ENCODE measurements at places on chromosomes 2 and 18.

DNA sequence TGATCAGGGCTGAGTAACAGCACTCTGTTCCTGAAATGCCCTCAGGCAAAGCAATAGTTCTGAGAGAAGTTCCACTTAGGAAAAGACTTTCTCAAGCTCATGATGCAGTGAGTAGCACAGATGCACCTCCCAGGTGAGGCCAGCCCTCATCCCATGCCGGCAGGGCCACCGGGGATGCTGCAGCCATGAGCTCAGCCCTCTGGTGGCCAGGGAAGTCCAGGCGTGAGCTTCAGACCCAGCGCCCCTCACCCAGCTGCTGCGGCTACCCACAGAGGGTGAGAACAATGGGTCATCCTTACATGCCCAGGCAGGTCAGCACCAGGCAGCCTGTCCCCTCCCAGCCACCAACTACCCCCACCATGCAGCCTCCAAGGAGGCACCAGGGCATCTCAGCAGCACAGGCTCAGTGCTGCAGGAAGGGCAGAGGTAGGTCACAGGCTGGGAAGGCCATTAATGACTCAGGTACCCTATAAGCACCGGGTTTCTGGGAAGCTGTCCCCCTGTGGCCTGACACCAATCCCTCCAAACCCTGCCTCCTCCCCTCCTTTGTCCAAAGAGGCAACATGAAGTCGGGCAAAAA, 50.6 kb downstream of the TTC32 start:
- no peak for DNase-seq

- DNase-seq: no peak
Observed at GRCh38 chr2:12688091-12688490, 28.6 kb upstream of the TRIB2 start.

DNA sequence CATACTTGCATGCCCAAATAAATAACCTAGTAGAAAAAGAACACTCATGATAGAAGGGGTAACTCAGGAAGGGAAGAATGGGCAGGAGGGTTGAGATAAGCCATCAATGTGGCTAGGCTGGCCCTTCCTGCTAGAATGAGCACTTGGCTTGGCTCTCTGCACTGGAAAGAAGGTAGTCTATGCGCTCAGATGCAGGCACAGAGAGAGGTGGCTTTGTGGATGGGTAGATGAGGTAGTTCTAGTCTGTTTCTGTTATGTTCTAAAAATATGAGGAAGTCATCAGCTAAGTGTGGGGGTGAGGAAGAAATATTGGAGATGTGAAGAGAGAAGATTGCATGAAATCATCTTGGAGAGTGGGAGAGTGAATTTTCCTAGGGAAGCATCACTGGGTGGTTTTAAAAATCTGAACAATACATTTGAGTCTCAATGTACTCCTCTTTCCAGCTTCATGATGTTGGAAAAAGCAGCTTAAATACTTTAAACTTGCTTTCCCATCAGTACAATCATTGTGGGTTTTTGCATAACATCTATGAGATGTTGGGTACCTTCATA, 357.1 kb downstream of the CNTNAP5 start:
- DNase-seq: no peak

DNA sequence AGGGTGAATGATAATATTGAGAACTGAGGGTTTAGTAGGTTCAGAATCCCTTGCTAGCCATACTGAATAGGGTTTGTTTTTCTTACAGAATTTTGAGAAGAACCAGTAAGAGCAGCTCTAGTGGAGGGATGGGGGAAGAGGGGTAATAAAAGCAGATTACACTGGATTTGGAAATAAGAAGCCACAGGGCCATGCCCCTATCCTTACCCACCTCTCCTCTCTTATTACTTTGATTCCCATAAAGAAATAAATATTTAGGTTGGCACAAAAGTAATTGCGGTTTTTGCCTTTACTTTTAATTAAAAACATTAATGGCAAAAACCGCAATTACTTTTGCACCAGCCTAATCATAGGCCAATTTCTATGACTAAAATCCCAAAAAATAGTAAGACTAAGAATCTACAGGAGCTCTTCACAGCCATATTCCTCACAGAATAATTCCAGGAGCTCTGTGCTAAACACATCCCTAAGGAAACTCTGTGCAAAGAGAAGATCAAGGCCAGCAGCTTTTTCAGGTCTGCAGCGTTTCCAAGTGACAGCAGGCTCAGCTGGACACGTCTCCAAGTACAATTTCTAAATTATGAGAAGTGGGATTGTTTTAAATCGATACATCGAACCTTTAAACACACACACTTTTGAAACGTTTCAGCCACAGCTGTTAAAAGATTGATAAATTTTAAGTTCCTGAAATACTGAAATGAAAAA, 58.4 kb upstream of the RTN4 start:
- DNase-seq: no peak

DNA sequence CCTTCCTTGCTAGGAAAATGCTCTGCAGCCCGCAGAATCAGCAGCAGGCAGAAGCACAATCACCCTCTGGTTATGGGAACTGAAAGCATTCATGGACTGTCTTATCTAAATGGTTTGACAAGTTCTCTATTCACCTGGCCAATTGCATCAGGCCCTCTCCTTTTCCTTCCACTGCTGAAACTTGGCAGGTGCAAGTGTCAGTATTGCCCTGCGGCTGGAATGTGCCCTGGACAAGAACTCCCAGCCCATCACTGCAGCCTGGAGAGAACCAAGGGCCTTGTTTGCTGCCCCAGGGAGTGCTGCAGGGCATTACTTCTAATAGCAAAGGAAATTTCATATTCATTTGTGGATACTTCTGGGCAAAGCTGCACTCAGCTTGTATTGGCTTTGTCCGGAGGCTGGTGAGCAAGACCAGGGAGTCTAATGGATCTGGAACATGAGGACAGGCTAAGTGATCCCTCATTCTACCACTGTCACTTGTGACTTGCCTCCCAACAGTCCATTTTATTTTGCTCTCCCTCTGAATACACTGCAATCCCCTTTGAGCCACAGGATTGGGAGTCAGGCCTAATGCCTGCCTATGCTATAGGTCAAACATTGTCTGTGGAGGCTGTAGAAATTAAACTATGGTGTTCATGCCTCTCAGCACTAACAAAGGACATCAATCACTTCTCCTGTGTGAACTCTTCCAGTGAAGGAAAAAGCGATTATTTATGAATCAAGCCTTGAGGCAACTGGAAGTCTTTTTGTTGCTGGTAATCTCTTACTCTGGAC, 116.9 kb downstream of the LYPD6B start:
- no peak for DNase-seq

DNA sequence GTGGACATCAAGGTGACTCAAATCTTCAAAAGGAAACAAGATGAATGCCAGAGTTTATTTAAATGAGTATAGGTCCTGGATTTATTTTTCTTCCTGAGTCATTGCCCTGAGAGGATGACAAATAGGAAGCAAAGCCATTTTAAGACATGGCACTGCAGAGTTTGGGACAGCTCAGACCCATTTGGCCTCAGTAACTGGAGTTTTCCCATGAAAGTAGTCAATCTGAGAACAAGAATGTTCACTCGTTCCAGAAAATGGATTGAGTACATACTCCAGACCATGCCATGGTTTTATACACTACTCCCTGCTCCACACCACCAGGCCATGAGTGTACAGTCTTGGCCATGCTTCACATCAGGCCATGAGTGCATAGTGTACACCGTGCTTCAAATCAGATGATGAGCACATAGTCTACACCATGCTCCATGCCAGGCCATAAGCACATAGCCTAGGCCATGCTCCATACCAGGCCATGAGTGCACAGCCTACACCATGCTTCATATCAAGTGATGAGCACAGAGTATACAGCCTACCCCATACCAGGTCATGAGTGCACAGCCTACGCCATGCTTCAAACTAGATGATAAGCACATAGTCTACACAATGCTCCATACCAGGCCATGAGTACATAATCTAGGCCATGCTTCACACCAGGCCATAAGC, 202.4 kb downstream of the FBXO15 start:
- DNase-seq: no peak

DNA sequence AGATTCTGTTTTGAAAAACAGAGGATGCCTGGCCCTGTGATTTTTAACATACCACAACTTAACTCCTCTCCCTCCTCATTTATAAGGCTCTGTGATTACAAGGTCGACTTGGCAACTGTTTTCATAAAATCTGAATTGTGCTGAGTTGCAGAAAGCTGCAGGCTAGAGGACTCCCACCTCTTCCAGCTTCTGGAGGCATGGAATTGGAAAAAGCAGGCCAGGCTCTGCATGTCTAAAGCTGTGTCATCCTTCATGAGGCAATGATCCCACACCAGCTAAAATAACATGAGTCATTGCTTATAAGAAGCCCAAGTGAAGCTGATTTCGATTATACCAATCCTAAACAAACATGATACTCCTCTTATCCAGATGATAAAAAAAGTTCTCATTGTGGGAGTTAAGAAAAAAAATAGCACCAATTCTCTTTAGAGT, 11.7 kb downstream of the ARHGAP28 start:
- no peak for DNase-seq

- no peak for DNase-seq
Observed at GRCh38 chr2:80120866-80121265, 183.7 kb downstream of the LRRTM1 start.

- no peak for DNase-seq
Observed at GRCh38 chr2:8452296-8452695, 229.6 kb upstream of the ID2 start.

GRCh38 chr2:104574367-104574766, 279.5 kb upstream of the POU3F3 start:
- DNase-seq: no peak

DNA sequence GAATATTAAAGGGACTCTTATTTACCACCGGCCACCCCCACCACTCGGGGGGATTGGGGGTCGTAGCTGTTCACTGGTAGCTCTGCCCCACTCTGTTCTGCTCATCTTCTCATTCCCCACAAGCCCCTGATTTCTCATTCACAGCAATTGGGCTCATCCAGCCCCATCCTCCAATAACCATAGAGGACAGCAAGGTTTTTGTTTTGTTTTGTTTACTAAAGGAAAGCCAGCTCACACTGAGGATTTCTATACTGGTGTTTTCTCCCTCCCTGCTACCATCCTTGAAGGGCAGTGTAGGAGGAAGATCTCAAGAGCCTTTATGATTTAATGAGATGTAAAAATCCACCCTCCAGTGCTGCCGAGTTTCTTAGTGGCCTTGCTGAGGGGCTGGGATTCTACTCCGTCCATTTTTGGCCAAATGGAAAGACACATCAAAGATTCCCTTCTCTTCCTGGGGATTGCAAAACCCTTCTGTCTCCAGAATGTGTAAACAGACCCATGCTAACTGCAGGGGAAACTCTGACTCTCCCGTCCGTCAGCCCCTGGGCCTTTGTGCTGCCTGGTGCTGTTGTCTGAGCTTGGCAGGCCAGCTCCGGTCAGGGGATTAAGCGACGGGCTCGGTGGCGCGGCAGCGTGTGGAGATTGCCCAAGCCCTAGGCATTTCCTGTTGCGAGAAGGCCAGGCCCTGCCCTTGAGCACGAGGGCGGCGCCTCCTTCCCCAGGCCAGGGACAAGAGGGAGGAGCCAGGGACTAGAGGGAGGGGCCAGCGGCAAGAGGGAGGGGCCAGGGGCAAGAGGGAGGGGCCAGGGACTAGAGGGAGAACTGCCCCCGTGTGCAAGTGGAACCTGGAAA, 165.0 kb downstream of the ANTXR1 start:
- DNase-seq: no peak

DNA sequence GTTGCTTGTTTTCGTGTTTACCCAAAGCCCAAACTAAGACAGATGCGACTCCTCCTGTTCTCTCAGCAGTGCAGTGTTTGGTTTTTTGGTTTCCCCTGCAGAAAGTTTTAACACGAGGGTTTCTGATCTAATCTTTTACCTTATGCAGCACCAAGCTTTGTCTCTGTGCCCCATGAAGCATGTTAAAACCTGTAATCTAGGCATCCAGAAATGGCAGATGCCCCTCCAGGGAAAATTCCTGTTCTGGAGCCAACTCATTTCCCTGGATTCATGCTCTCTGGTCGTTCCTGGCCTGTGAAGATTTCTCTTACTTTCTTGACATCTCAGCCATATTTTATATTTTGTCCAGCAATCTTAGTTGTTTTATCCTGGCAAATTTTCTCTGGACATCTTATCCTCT, 91.5 kb downstream of the LTBP1 start:
- no peak for DNase-seq

GRCh38 chr2:64220265-64220664, 76.0 kb upstream of the PELI1 start:
- no peak for DNase-seq

- no peak for DNase-seq
Observed at GRCh38 chr18:45197526-45197970, 417.7 kb upstream of the SLC14A2 start.

DNA sequence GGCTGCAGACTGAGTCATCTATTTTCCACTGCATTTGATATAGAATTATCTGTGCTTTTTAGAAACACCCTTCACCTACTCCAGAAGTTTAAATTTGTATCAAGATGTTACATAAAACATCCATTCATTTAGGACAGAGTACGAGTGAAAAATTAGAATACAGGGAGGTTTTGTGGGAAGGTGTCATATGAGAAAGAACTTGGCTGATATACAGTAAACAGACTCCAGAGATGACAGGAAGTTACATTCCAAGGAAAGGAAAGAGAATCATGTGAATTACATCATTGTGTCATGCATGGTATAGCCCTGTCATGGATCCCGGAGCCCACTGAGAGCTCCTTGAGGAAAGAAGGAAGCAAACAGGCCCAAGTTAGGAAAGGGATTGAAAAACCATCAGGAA, 341.5 kb upstream of the PKDCC start:
- DNase-seq: no peak

DNA sequence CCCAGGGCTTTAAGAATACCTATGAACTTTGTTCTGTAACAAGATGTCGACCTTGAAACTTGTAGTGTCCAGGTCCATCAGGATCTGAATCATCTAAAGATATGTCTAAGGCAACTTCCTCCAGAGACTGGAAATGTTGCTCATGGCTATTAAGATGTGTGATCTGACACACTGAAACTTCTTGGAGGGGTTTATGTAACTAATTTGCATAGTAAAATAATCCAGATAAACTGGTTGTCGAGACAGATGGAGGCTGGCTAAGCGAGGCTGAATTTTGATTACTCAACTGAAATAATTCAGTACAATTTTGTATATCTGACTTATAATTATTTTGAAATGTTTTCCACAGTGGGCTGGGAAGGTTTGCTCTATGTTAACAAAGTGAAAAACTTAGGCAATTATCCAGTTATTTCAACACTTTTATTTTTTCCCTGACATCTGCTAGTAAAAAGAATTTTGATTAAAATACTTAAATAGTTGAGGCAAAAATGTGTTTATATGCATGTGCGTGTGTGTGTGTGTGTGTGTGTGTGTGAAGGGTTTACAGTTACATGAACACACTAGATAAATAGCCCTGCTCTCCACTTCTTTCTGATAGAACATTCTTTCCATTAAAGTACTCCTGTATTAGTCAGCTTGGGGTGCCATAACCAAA, 11.4 kb upstream of the MAP3K20 start:
- no peak for DNase-seq

GRCh38 chr2:147636238-147636882, 208.5 kb upstream of the ACVR2A start:
- no peak for DNase-seq

GRCh38 chr2:128490321-128490720, 171.7 kb upstream of the HS6ST1 start:
- DNase-seq: no peak

- DNase-seq: no peak
Observed at GRCh38 chr18:26304511-26304910, 78.3 kb downstream of the TAF4B start.

Measured in stimulated activated CD4-positive, alpha-beta T cell treated with anti-CD3 and anti-CD28 coated beads, Interleukin-1b, Interleukin-23, amount 100 ng/mL, for 1 hour (primary cell).